ENCODE measurements at places on chromosomes 1 and 21.

DNA sequence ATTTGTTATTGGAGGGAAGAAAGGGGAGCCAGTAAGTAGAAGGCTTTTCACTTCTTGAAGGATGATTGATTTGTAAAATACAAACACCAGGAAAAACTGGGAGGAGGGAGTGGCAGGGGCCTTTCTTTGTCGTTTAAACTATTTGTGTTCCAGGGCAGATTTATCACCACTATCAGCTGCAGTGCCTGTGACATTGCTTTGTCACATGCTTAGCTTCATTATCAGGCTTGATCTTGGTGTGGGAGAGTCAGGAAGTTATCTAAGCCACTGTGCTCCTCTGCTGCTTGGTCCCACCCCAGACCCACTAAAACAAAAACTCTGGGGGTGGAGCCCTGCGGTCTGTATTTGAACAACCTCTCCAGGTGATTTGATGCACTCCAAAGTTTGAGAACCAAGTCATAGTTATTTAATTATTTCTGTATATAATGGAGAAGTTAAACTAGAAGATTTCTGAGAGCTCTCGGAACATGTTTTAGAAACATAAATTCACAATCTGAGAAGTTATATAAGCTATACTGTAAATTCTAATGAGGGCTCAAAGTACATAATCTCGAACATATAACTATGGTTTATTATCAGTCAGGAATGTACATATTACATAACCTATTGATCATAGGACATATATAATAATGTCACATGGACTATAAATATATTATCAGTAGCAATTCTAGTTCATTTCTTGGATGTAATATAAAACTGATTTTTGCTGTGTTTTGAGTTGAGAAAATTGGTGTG, 87.9 kb downstream of the CDC14A start:
- DNase-seq: no peak

DNA sequence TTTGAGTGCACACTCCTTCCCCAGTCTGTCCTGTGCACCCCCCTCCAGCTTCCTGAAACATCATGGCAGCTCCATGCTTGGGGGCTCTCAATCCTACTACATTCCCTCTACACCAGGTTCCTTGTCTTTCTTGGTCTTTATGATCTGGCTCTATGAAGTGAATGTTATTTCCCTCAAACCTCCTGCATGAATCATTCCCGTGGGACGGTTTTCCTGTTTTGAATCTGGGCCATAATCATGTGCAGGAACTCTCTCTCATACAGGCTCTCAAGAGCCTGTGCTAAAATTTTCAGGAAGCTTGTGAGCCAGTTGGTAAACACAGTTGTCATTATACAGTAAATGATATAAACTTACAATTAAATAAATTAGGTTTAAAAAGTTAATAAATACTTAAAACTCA, 89.8 kb upstream of the KCNE2 start:
- DNase-seq: no peak

GRCh38 chr1:17731460-17731859, 23.7 kb upstream of the ACTL8 start:
- DNase-seq: no peak

DNA sequence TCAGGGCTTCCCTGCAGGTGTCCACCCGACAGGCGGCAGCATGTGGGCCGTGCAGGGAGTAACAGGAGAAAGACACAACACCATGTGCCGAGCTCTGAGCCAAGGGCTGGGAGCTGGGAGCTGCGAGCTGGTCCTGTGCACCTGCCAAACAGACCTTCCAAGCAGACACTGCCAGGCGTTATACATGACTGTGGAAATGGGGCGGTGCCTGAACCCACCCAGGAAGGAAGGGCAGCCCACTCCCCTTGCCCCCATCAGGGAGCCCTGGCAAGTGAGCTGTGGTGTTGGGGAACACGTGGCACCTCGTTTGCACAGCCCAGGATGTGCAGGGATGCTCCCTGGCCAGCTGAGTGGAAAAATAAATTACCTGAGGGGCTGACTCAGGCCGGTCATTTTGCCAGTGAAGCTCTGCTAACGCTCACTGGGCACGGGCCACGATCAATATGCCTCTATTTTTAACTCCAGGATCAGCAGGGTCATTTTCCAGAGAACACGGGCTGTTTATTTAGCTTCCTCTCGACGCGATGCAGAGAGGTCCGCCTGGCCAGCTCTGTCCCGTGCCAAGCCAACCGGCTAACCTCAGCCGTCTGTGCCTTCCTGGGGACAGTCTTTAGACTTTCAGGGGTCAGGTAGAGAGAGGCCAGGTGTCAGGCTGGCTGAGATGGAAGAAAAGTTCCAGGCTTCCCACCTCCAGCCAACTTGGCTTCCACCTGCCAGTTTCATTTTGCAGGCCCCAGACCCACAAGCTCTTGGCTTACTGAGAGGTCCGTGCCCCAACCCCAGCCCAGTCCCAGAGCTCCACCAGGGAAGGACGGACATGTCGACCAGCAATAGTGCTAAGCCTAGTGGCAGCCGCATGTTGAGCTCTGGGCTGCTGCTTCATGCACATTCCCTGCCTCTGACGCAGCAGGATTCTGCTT, 196.7 kb upstream of the VAMP3 start:
- DNase-seq: no peak

- DNase-seq: no peak
Observed at GRCh38 chr1:192878249-192878648, 69.4 kb downstream of the RGS2 start.

GRCh38 chr1:8020032-8020431, 6.1 kb downstream of the ERRFI1 start:
- no peak for DNase-seq

DNA sequence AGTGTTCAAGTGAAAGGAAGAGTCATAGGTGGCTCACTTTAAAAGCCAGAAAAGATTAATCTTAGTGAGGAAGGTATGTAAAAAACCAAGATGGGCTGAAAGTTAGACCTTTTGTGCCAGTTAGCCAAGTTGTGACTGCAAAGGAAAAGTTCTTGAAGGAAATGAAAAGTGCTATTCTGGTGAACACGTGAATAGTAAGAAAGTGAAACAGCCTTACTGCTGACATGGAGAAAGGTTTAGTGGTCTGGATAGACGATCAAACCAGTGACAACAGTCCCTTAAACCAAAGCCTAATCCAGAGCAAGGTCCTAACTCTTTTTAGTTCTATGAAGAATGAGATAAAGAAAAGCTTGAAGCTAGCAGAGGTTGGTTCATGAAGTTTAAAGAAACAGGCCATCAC, 106.4 kb downstream of the CTH start:
- DNase-seq: no peak

GRCh38 chr1:93681101-93681988, at the start of gene BCAR3:
BCAR3 (minus strand) TSS chr1:93681837; CDS start chr1:93674930, 6,907 bp downstream.
- DNase-seq: peak; percentile 76

GRCh38 chr1:81071072-81071858, 729.5 kb upstream of the ADGRL2 start:
- no peak for DNase-seq

GRCh38 chr1:59701376-59701775, 113.4 kb upstream of the HOOK1 start:
- DNase-seq: no peak

DNA sequence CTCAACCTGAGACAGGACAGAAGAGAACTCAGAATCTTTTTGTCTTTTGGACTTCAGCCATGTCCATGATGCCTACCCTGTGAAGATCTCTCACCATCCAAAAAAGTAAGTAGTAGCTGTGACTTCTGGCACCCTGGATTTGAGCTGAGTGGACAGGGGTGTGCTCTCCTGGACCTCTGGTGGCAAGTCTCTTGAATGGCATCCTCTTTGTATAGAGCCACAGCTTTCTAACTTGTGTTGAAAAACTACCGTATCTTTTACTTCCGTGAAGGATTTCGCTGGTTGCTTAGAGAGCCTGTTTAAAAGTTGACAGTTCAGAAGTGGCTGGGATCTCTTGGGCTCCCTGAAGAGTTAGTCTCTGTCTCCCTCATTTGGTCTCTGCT, 1.8 kb downstream of the MFN2 start:
- DNase-seq: no peak

GRCh38 chr1:162649583-162649982, 17.3 kb downstream of the DDR2 start:
- DNase-seq: no peak

DNA sequence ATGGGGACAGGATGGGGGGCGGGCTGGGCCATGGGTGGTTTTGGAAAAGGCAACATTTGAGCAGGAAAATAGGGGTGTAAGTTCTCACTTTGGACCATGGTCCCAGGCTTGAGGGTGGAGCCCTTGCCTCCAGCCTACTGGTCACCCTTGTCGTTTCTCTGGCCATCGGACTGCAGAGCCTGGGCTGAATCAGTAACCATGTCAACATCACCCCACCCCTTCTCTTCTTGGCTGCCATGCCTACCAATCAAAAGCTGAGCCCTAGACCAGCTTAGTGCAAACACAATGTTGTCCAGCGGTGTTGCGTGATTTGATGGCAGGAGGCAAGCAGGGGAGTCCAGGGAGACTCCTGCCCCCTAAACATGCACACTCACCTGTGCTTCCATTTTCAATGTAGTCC, 231.0 kb upstream of the KAZN start:
- DNase-seq: no peak

- DNase-seq: no peak
Observed at GRCh38 chr1:212727386-212728181, 27.9 kb upstream of the BATF3 start.

DNA sequence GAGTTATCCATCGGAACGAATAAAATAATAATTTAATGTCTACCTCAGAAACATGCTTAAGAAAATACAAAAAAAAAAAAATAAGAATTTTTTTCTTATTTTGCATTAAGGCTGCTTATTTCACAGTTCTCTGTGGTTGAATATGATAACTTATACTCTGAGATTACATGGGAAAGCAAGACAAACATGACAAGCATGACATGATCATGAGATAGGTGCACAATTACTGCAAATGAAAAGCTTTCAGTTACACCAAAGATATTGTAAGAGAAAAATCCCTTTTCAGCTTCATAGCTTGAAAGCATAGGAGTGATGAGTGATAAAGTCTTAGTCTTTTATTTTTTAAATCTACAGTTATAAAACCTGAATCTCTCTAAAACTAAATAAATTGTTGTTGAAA, 154.1 kb downstream of the BRINP3 start:
- DNase-seq: no peak

DNA sequence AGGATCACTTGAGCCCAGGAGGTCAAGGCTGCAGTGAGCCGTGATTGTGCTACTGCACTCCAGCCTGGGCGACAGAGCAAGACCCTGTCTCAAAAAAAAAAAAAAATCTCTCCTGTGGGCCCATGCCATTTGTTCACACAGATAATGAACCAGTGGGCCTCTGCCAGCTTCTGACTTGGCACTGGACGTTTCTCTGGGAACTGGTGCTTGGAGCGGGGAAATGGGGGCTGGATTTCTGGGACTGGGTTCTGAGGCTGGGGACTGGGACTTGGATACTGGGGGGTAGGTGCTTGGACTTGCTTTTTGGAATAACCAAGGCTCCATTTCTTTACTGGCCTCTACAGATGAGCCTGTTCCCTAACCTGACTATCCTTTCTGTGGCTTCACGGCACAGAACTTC, 9.7 kb downstream of the IFI6 start:
- DNase-seq: no peak

DNA sequence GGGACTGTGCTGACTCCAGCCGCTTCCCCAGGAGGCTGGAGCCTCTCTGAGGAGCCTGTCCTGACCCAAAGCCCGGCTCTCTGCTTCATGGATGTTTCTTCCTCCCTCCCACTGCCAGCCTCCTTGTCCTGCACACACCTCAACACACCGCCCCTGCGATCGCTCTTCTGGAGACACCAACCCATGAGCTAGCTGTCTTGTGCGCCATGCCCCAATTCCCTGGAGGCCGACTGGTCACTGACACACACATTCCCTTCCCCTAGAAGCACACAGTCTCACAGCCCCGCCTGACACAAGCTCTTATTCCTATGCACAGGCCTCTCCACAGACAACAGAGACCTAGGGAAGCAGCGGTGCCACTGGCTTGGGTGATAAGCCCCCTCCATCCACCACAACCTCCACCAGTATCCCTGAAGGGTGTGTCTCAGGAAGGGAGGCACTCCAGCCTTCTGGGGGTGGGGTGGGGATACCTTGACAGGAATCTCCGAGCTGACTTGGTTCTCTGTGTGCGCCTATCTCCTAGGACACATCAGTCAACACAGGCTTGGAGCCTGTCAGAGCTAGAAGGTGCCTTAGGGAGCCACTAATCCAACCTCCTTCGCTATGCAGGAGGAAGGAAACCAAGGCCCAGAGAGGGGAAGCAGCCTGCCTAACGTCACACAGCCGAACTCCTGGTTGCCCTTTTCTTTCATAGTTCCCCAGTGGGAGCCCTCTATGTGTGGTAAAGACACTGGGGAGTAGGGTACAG, 31.1 kb downstream of the AHDC1 start:
- DNase-seq: no peak

GRCh38 chr21:18940791-18941190, 537.2 kb upstream of the TMPRSS15 start:
- DNase-seq: no peak

DNA sequence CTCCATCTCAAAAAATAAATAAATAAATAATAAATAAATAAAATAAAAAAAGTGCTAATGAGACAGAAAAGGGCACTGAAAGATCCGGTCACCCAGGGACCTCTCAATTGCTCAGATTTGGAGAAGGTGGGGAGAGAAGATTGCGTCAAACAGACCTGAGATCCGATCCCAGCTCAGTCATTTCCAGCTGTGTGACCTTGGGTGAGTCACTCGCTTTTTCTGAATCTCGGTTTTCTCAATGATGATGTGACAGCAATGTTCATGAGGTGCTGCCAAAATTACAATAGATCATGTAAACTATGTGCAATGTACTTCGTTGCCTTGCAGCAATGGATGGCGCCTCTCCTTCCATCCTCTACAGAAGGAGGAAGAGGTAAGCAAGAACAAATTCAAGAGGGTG, 11.1 kb upstream of the MEF2D start:
- no peak for DNase-seq

GRCh38 chr1:66671455-66671854, 80.8 kb upstream of the DYNLT5 start:
- DNase-seq: no peak

- no peak for DNase-seq
Observed at GRCh38 chr21:34200288-34200905, 127.0 kb downstream of the MRPS6 start.

DNA sequence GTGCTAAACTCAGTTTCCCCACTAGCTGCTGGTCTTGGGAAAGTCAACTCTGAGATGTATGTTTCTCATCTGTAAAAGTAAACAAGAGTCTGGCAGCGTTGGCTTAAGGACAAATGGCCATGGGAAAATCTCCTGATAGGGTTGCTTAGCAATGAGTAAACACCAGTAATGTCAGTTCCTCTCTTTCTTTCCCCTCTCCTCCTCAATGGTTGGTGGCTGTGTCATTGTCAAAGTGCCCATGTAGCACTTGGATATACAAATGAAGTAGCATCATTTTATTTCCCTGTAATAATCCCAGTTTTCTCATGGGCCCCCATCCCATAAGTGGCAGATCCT, 2.2 kb upstream of the FYB2 start:
- no peak for DNase-seq

GRCh38 chr1:173114346-173114745, 63.6 kb upstream of the TNFSF18 start:
- no peak for DNase-seq

DNA sequence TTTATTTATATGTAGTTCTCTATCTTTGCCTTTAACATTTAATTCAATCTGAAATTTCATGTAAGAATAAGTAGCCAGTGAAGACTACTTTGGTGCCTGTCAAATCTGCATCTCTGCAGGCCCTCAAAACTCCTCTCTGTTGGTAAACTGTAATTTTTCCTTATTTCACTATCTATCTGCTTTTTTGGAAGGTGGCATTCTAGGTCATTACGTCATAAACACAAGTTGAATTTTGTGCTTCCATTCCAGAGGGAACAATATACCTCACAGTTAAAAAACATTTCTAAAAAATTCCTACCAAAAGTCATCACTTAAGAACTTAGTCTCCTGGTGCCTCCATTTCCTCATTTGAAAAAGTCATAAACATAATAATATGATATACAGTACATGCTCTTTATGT, 176.0 kb downstream of the GABPA start:
- no peak for DNase-seq

GRCh38 chr1:185819798-185820197, 85.6 kb downstream of the HMCN1 start:
- no peak for DNase-seq
